ENCODE measurements at places on chromosomes 5 and 9.

DNA sequence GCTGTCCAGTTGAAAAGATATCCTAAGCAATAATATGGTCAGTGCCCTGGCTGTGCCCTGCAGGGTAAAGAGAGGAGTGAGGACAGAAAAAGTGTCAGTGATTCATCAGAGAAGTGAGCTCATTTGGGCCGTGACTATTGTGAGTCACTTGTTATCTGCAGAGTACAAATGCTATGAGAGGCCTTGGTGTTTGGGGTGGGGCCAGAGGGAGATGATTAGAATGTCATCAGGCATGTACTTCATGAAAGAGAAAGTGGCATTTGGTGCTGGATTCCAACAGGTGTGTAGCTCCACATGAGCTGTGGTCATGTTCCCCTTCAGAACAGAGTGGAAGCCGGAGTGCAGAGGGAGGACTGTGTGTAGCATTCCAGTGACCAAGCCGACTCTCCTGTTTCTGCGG lies 174.1 kb downstream of the KDM4C start:
- DNase-seq = peak; percentile 78

DNA sequence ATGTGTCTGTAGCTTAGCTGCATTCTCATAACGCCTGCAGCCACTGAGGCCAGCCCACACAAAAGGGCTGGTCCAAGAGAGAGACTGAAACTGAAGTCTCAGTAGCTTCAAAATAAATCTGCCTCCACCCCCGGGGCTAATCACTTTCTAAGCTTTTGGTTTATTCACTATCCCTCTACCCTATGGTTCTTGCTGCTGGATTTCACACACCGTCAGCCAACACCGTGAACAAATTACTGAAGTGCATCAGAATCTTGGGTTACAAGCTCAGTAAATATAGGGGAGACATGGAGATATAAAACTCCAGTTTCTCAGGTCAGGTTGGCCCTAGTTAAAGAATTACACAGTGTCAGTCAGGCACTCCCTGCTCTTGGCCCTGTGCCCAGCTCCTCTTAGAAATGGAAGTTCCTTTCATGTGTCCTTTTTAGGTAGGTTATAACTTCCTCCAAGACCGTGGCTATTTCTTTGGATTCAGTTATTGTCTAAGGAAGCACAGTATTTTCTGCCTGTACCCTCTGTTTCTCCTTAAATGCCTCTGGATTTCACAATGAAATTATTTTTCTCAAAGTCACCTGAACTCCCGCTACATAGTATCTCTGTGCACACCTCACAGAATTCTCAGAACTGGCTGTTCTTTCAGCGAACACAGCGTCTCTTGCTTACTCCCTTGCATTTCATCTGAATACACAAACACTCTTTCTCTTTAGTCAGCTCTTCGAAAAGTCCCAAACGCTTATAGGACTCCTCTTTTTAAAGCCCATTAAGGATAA lies 112.5 kb downstream of the FAM174A start:
- no peak for DNase-seq

GRCh38 chr9:113906411-113907110 lies 30.5 kb downstream of the ZNF618 start:
- peak; percentile 44 for DNase-seq

DNA sequence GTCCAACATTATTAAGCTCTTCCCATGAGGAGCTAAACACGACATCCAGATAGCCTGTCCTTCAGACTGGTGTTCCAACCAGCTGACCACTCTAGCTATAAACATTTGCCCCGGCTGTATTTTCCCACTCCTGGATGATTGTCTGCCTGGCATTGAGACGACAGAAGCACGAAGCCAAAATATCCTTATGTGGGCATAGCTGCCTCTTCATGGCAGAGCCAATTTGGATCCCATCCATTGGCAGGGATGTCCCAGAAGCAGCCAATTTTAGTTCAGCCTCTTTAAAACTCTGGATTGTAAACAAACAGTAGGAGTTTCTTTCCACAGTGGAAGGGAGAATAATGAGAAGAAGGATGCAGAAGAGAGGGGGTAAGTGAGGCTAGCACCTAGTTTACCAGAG lies 507.6 kb downstream of the CETN3 start:
- DNase-seq = peak; percentile 10

DNA sequence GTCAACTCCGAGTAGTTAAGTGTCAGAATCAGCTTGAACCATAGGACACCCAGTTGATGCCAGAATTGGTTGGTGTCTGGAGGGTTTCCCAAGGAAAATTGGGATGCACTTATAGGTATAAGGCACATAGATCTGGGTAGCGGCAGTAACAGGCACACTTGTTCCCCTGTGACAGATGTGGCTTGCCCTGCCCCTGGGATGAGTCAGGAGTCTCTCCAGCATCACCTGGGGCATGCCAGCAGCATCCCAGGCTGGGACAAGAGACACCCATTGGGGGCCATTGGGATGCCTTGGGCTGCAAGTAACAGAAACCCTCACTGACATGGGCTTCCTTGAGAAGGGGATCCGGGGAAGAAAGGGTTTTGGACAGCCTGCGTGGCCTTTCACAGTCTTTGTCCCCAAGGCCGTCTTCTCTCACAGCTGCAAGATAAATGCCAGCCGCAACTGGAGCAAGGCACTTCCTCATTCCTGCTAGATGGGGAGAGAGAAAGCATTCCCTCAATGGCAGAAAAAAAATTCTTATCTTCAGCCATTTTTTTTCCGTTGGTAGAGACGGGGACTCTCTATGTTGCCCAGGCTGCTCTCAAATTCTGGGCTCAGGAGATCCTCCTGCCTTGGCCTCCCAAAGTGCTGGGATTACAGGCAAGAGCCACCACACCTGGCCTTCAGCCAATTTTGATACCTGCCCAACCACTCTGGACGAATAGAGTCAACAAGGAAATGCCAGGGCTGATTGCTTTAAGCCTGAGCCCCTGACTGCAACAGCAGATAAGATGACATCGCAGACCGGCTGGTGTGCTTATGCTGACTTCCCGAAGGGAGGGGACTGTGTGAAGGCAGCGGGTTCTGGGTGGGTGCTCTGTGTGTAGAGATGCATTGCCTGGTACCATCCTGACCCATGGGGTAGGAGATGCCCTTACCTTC lies 13.3 kb upstream of the RNF130 start:
- no peak for DNase-seq

GRCh38 chr5:158056130-158056825 lies 197.3 kb upstream of the CLINT1 start:
- DNase-seq = peak; percentile 15

Measured in fibroblast of the aortic adventitia (primary cell).